Stimulated activated CD4-positive, alpha-beta T cell treated with anti-CD3 and anti-CD28 coated beads, TNF-alpha, amount 100 ng/mL, for 4 hours (primary cell): ENCODE measurements at places on chromosomes 4 and X.

DNA sequence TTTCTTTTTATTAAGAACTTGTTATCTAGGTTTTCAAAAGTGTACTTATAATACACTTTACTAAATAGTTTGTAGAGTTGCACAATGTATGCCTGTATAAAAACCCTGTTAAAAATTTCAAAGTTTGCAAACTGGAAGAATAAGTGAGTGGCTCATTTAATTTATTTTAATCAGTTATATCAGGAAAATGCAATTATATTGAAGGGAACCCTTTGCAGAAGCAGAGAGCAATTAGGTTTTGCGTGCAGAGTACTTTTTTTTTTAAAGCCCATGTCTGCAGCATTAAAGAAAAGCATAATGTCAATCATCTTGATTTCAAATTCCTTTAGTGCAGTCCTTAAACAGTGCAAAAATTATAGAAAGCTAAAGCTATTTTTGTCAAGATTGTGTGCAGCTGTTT lies 271.3 kb upstream of the LDB2 start:
- no peak for DNase-seq

DNA sequence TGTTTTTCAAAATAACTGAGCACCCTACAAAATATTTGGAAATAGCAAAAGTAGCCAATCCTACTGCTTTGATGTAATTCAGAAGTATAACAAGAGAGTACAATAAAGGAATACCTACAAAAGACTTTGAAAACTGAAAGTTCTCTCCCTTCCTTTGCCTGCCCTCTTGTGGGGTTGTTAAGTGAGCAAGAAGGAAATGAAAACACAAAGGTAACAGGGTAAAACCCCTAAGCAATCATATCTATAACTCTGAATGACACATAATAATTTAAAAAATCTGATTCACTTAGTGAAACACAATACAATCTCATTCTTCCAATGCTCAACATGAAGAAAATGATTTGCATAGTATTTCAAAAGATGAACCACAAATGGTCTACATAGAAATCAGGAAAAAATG lies 98.2 kb downstream of the FRYL start:
- no peak for DNase-seq

GRCh38 chr4:159455675-159456237 lies 352.9 kb downstream of the RAPGEF2 start:
- no peak for DNase-seq

- DNase-seq: no peak
Measured at GRCh38 chr4:176762661-176763308, 29.9 kb downstream of the VEGFC start.

GRCh38 chr4:87281603-87282002 lies 41.1 kb downstream of the HSD17B13 start:
- no peak for DNase-seq

DNA sequence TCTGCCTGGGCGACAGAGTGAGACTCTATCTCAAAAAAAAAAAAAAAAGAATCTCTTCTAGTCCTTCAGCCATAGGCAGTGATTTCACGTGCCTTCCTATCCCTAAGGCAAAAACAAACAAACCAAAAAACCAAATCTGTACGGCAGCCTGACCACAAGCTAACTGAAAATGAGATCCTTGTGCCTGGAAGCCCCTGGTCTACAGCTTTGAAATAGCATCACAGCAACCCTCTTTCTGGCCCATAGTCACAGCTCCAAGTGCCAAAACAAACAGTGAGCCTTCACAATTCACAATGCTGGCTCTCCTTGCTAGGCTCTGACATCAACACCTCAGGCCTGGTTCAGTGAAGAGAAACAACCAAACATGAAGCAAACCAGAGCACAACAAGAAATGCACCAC lies 46.1 kb downstream of the TMEM150C start:
- DNase-seq: no peak
